ENCODE measurements at places on chromosomes 3 and 15.

GRCh38 chr15:39180030-39180429 is 400.8 kb upstream of the THBS1 start:
- DNase-seq = no peak

DNA sequence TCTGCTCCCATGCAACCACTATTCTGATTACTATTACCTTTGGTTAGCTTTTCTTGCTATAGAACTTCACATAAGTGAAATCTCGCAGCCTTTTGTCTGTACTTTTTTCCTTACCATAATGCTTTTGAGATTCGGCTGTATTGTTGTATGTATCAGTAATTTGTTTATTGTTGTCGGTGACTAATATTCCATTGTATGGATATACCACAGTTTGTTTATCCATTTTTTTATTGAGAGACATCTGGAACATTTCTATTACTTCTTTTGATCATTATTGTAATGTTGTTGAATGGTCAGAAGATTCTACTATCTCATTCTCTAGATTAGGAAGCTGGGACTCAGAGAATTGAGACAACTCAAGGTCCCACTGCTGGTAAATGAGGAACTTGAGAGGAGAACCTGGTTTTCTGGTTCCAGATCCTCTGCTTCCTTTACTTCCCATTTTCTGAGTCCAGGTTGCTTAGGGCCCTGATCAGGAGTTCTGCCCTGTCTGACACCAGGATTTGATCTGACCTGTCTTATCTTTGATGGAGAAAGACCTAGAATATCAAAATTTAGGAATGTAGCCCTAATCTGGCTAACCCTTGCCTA is 18.2 kb upstream of the SPTSSB start:
- DNase-seq = no peak

DNA sequence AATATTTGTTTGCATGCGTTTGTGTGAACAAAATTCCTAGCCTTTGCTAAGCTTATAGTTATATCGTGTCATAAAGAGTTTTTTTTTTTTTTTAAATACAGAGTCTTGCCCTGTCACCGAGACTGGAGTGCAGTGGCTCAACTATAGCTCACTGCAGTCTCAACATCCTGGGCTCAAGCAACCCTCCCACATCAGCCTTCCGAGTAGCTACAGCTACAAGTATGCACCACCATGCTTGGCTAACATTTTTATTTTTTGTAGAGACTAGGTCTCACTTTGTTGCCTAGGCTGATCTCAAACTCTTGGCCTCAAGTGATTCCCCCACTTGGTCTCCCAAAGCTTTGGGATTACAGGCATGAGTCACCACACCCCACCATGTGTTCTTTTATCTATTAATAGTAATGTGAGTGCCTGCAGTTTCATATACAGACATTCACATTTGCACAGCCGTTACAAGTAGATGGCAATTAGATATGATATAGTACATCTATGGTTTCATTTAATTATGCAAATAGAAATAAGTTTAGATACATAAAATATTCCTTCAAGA is 848.6 kb downstream of the PDCD6IP start:
- DNase-seq = no peak

- DNase-seq = no peak
These were observed 537.8 kb upstream of the DPPA4 start for GRCh38 chr3:109874896-109875708.

All from mucosa of descending colon (tissue), 3 donors.